Stimulated activated CD4-positive, alpha-beta T cell treated with anti-CD3 and anti-CD28 coated beads, Interleukin-4, amount 100 ng/mL, for 1 hour (primary cell): ENCODE measurements at places on chromosomes 6 and 20.
A peak's percentile ranks its signal among the peaks of the same experiment; 100 is the strongest.

- DNase-seq, result no peak
Observed at GRCh38 chr20:2283706-2284423, 11.9 kb upstream of the TGM3 start.

DNA sequence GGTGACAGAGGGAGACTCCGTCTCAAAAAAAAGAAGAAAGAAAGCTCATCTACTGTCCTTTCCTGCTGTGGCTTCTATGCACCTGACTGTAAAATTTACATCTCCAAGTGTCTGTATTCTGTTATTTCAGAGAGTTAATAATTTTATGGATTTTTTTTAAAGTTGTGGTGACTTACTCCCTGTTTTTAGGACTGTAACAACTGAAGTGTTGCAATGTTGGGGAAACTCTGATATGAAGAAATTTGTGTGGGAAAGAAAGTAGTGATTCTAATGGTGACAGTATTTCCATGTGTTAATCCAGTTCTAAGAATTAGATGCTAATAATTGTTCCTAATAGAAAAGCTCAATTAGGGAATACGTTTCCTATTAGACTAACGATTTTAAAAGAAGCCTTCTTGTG, 27.4 kb downstream of the STX11 start:
- no peak for DNase-seq

DNA sequence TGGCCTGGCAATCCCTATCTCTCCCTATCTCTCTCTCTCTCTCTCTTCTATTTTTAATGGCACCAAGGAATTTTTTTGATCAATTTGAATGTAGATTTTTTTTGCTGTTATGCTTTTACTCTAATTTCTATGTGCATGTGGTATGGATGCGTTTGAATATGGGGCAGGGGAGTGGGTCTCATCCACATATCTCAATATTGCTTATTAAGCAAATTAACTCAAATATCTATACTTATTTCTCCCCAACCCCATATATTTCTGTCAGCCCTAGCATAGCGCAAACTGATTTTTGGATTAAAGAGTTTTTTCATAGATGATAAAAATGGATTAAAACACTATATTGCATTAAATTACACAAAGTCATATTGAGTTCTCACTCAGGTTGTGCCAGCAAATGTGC, 210.2 kb downstream of the KHDRBS2 start:
- DNase-seq, result no peak

DNA sequence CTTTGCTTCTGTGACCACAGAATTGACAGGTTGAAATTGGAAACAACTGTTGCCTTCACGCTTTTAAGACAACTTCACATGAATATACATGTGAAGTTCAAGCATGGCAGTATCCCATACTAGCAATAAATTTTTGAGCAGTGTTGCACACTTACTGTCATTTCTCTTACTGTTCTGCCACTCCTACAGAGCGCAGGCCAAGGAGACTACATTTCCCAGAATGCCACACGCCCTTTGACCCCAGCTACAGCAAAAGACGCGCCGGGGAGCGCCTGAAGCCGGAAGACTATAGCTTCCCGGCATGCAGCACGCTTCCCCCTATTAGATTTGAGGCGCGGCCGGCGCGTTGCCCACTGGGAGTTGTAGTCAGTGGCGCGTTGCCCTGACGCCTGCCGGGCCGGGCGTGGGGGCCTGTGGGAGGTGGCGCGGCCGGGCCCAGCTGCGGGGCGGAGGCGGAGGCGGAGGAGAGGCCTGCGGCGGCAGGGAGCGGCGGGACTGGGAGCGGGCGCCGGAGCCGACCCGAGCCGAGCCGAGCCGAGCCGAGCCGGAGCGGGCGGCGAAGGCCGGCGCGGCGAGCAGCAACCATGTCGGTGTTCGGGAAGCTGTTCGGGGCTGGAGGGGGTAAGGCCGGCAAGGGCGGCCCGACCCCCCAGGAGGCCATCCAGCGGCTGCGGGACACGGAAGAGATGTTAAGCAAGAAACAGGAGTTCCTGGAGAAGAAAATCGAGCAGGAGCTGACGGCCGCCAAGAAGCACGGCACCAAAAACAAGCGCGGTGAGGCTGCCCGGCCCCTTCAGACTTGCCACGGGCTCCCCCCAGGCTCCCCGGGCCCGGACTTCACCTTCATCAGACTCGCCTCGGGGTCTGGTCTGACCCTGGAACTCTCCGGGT, at the start of gene CHMP4B:
Gene CHMP4B (plus strand): TSS at position 464 of the 891 bp plus-strand sequence. CDS start 121 bp downstream, at position 585.
- DNase-seq, result peak; percentile 98

GRCh38 chr20:53221731-53222130, 249.6 kb downstream of the TSHZ2 start:
- DNase-seq, result no peak

- DNase-seq, result no peak
Observed at GRCh38 chr20:32457479-32457986, 99.4 kb downstream of the ASXL1 start.

DNA sequence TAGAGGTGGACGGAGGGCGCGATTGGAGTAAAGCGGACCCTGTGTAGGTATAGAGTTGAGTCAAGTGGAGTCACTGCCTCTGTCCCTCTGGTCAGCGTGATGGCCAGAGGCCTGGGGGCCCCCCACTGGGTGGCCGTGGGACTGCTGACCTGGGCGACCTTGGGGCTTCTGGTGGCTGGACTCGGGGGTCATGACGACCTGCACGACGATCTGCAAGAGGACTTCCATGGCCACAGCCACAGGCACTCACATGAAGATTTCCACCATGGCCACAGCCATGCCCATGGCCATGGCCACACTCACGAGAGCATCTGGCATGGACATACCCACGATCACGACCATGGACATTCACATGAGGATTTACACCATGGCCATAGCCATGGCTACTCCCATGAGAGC, 479 bp downstream of the SLC39A7 start:
- DNase-seq, result no peak

GRCh38 chr6:82072121-82072521, 175.4 kb downstream of the IBTK start:
- no peak for DNase-seq

DNA sequence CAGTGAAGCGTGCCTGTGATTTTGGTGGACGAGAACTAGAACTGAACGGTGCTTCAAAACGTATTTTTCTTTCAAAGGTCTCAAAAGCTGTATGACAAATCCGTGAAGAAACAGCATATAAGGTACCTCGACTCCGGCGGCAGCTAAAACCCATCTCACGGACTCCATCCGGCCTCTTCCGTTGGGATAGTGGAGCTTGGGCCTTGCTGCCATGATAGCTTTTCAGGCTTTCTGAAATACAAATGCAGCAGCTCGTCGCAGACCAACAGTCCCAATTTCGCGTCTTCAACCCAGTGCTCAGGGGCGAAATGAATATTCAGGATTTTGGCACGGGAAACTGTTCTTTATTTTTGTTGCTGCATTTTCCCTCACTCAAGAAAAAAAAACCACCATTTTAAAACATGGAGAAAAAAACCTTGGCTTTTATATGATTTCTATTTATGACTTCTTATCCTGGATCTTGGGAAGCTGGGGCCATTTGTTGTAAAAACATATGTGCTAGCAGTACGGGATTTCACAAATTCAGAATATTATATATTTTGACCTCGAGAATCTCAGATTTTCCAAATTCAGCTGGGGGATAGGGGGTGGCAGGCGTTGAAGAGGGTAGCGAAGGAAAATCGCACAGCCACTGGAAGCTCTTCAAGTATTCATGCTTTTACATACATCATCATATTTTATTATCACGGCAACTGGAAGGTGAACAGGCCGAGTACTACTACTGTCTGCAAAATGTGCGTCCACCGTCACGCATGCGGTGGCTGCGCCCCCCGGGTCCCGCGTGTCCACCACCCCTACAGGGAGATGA, 849 bp downstream of the GSTA4 start:
- no peak for DNase-seq

DNA sequence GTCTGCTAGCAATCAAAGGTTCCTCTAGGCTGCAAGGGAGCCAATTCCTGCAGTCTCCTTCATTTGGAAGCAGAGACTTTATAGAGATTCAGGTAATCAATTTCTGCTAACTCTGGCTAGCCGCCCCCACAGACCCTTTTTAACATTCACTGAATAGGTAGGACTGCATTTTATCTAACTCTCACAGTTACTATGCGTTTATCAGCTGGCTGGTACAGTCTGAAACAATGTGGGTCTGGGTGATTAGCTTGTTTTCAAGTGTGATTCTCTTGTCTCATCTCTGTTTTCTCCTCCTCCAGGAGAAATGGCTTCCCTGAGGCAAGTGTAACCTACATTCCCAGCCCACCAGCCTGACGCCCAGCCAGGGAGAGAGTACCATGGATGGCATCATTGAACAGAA, 73.3 kb downstream of the SYNDIG1 start:
- DNase-seq, result no peak

GRCh38 chr20:17854307-17854903, 114.2 kb downstream of the SNX5 start:
- DNase-seq, result no peak

DNA sequence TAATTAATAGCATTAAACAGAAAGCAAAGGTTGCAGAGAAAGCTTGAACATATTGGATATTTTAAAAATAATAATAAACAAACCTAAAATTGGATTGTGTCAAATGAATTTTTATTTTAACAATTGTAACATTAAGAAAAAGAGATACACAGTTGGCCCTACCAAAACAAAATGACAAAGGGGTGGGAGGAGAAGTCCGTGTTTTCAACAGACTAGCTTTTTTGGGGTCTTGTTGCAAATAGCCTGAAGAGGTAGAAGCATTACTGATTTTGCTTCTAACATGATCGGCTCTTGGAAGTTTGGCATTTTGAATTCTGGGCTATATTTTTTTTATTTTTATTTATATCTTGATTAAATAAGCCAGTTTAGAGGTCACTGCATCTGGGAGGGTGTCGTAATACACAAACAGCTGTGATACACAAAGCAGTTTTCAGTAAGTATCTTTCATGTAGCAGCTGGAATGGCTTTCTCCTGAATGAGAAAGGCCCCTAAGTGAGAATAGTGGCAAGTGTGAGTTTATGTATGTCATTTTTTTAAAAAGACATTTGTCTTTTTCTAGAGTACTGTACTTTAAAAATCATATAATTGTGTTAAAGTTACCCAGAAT, 85.5 kb upstream of the ZNF217 start:
- no peak for DNase-seq

DNA sequence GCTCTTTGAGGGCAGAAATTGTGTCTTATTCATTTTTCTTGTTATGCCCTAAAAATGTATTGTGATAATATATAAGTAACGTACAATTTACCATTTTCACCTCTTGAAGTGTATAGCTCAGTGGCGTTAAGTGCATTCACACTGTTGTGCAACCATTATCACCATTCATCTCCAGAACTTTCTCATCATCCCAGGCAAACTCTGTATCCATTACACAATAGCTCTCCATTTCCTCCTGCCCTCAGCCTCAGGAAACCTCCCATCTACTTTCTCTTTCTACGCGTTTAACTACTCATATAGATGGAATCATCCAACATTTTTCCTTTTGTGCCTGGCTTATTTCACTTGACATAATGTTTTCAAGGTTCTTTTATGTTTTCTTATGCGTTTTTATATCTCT, 184.6 kb downstream of the ESR1 start:
- no peak for DNase-seq

DNA sequence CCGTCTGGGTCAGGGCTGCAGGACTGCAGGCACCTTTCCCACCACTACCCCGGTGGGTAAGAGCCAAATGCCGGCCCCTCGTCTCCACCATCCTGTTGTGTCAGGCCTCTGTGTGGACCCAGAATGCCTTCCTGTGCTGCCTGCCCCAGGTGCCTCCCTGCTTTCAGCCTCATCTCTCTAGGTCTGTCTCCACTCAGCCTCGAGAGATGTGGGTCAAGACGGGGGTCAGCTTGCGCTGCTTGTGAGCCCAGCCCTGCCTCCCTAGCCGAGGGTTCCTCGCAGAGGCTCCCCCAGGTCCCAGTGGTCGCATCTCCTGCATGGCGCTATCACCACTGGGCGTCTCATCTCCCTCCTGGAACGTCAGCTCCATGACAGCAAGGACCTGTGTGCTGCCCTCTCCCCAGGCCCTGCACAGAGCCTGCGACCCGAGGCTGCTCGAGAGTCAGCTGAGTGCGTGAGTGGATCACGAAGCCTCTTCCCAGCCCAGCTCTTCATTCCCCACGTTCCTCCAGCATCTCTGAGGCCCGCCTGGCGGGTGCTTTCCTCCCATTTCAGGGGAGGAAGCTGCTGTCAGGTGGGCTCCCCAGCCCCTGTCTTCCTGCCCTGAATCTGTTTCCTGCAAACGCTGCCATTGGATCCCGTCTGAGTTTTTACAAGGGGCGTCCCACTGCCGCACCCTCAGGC, 38.7 kb upstream of the ZBP1 start:
- DNase-seq, result no peak

- no peak for DNase-seq
Observed at GRCh38 chr6:143426026-143426425, 24.5 kb downstream of the ADAT2 start.

GRCh38 chr6:15310680-15311079, 64.8 kb downstream of the JARID2 start:
- DNase-seq, result no peak

DNA sequence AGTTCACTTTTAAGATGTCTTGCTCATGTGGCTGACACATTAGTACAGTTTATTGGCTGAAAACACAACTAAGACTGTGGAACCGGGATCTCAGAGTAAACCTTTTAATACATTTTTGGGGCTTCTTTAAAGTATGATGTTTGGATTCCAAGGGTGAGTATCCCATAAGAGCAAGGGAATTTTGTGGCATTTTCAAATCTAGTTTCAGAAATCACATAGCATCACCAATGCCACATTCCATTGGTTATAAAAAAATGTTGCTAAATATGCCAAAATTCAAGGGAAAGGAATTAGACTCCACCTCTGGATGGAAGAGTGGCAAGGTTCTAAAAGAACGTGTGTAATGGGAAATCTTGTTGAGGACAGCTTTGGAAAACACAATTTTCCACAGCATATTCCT, 338.6 kb downstream of the COL12A1 start:
- DNase-seq, result no peak

DNA sequence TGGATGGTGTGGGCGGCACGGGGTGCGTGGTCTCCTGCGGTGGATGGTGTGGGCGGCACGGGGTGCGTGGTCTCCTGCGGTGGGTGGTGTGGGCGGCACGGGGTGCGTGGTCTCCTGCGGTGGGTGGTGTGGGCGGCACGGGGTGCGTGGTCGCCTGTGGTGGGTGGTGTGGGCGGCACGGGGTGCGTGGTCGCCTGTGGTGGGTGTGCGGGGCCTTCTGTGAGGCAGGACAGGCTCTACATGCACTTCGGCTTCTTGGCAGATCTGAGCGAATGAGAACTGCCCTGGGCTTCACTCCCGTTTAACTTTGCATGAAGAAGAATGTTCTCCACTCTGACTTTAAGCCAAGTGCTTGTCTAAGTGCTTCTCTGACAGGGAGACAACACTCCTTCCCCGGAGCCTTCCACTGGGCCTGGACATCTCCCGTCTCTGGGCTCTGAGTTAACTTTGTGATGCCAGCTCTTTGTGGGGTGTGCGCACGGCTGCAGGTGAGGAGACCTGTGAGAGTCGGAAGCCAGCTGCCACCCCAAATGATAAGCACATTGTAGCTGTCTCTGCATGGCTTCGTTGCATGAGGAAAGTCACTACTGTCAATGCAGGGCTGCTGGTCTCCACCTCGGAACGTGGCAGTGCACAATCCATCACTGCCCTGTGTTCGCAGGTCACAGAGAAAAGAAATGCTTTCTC, 244.8 kb downstream of the DLL1 start:
- DNase-seq, result no peak

DNA sequence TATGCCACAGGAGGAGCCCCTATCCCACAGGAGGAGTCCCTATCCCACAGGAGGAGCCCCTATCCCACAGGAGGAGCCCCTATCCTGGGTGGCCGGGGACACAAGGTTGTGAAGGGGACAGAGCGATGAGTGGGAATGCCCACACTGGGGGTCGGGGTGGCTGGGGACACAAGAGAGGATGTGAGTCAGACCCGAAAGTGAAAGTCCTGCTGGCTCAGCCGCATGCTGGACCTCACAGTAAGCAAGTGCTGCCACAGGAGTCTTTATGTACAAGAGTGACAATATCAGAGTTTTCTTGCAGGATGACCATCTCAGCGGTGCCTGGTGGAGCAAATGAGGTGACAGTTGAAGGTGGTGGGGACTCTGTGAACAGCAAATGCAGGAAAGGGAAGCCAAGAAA, 93.7 kb downstream of the PSMB1 start:
- no peak for DNase-seq
